RWPE1 (cell line): ENCODE measurements at places on chromosomes 11 and 22.

DNA sequence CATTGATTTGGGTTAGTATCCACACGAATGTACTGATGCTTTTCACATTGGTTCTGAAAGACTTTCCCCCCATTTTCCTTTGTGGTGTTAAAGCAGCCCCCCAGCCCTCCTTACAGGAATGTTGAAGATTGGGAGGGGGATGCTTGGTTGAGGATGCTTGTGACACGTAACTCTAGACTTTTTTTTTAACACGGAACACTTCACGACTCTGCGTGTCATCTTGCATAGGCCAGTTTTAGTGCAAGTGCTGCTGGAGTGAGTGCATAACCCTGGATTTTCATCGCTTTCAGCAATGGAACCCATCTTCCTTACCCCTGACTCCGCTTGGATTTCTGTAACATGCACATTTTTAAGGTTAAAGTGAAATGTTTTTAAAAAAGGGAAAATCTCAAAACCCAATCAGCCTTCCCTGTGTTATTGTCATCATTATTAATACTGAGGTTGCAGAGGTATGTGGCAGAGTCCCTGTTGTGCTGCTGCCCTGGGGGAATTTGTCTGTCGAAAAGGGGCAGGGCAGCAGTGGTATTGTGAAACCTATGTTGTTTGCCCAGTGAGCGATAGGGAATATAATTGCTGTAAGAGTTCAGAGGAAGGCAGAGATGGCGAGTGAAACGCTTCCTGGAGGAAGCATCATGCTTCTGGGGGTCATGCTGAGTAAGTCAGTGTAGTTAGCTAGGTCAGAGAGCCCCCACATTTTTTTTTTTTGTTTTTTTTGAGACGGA lies 12.1 kb downstream of the CECR2 start:
- DNase-seq, result no peak

DNA sequence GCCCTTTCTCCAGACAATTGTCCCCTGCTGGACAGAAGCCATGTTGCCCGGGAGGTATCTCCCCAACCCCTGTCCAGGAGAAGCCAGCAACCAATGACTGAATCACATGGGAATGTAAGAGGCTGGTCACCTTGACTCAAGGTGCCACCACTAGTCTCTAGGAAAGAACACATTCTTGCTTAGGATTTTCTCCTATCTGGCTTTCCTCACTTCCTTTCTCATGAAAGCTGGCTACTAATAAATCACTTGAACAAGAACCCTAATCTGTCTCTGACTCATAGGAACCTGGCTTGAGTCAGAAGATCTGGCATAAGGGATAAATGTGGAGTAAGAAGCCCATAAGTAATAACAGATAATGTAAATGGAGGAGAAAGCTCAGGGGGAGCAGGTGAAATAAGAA lies 101.4 kb upstream of the C11orf87 start:
- peak; percentile 57 for DNase-seq

- DNase-seq, result peak; percentile 80
Measured at GRCh38 chr11:121591405-121592033, 138.8 kb upstream of the SORL1-AS1 start.

DNA sequence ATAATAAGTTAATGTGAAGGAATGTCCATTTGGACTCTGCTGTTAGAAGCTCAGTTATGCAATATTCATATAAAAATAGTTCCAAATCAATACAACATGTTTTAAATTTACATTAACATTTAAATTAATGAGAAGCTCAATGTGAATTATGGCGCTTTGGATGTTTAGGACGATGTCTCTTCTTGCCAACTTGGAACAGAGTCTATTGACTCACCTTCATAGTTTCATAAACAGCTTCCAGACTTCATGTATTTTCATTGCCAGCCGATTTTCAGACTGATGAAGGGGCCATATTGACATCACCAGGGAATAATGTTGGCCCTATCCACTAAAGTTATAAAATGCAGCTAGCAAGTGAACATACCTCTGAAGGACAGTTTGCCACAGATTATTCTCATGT lies 1136.2 kb downstream of the LRRC4C start:
- DNase-seq, result no peak

DNA sequence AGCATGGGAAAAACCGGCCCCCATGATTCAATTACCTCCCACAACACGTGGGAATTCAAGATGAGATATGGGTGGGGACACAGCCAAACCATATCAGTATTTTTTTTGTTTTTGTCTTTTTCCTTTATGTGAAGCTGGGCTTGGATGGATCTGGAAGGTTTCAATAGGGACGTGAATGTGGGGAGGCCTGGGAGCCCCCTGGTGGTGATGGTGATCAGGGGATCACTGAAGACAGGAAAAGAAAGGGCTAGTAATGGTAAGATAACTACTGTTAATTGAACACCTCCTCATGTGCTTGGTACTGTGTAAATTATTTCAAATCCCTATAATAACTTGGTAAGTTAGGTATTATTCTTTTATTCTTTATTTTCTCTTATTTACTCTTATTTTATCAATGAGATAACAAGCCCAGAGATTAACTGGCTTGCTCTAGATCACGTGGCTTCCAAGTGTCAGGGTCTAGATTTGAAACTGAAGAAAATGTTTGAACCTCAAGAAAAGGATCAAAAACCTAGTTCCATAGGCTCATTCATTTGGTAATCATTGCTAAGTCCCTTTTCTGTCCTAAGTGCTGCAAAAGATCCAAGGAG lies 364.2 kb downstream of the TENM4 start:
- DNase-seq, result no peak

DNA sequence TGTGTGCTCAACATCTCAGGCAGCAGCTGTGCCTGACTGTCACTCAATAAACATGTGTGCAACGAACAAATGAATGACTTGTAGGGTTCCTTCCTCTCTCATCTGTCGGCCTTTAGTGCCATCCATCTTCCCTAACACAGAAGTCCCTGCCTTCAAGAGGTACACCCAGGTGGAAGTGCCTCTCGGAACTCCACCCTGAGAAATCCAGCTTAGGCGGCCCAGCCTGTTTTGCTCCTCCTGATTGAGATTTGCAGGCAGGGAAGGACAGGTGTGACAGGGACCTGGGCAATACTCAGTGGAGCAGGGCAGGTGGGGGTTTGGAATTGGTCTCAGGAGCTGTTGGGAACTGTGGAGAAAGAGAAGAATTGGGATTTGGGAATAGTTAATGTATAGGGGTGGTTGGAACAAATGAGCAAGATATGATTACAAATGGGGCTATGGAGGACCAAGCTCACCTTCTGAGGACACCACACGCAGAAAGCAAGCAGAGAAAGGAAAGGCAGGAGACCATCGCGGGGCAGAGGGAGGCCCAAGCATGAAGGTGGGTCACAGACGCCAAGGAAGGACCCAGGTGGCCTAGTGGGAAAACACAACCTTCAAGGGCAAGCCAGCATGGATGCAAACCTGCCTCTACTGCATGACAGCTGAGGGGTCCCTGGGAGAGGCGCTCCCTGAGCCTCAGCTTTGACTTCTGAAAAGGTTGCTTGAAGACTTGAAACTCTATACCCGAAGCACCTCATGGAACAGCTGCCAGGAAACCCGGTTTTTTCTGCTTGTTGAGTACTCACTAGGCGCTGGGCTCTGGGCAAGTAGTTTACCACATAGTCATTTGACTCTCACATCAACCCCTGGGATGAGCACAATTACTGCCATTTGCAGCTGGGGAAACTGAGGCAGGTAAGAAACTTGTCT lies 40.9 kb upstream of the ANO1 start:
- DNase-seq, result no peak

- peak; percentile 87 for DNase-seq
Measured at GRCh38 chr22:35589071-35589755, 27.9 kb downstream of the MB start.

GRCh38 chr11:29119116-29119515 lies 897.7 kb downstream of the KCNA4 start:
- no peak for DNase-seq
